Uterus (tissue), 4 donors: ENCODE measurements at places on chromosomes 4 and X.

- DNase-seq = peak; percentile 63
Measured at GRCh38 chr4:8101213-8102075, 57.2 kb downstream of the ABLIM2 start.

- DNase-seq = no peak
Measured at GRCh38 chrX:53421772-53422085, 725 bp downstream of the SMC1A start.

DNA sequence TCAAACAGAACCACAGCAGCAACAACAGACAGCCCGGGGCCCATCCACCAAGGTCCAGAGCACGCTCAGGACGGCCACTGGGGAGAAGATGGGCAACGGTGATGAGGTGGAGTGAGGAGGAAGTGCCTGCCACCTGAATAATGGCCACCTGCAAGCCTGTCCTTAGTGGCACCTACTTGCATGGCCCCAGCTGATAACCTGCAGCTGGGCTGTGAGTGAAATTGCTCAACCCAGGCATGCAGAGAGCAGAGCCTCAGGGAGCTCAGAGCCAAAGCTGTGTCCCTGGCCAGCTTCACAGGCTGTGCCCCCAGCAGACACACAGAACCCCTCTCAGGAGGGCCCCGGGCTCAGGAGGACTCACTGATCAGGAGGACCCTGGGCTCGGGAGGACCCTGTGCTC is 102.4 kb upstream of the ADRA2C start:
- no peak for DNase-seq

- no peak for DNase-seq
Measured at GRCh38 chr4:7344636-7345155, 90.0 kb downstream of the PSAPL1 start.

- DNase-seq = no peak
Measured at GRCh38 chr4:82667761-82668480, 106.1 kb upstream of the TMEM150C start.

DNA sequence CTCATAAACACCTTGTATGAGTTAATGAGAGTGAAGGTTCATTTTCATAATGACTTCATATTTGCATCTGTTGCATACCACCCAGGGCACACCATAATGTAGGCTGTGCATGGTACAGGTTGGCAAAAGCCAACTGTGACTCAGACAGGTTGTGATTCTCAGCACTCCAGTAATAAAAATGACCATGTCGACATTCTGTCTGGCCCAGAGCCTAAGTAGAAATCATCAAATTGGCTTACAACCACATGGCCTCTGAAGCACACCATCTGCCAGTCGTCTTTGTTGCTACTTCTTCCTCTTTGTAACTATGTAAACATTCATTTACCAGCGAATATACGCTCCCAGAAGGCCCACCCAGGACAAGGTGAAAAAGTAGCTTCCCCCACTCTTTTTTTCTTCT is 459.5 kb downstream of the GASK1B start:
- peak; percentile 31 for DNase-seq

DNA sequence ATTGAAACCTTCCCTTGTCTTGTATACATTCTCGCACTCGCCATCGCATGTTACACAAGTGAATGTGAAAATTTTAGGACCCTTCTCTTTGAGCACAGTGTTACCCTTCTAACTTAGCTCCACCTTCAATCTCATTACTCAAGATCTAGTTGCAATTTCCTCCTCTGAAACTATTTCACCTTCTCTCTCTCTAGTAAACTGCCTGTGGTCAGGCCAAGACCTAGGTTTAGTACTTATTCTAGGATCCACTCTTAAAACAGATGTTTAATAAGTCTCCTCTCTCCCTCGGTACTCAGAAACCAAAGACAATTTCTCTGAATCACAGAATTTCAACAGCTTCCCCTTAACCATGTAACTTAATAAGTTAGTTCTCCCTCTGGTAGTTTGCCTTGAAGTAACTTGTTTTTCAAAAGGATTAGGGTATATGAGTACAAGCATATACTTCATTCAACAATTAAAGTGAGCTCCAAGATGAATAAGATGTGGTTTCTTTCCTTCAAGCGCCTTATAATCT is 156.0 kb downstream of the SH3KBP1 start:
- DNase-seq = no peak

DNA sequence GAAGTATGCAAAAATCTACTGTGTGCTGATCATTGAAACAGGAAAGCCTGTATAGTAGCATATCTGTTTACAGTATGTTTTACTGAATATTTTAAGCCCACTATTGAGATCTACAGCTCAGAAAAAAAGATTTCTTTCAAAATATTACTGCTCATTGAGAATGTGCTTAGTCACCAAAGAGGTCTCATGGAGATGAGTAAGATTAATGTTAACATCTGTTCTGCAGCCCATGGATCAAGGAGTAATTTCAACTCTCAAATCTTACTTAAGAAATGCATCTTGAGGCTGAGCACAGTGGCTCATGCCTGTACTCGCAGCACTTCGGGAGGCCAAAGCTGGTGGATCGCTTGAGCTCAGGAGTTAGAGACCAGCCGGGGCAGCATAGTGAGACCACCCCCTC is 3.3 kb downstream of the RNF4 start:
- no peak for DNase-seq

DNA sequence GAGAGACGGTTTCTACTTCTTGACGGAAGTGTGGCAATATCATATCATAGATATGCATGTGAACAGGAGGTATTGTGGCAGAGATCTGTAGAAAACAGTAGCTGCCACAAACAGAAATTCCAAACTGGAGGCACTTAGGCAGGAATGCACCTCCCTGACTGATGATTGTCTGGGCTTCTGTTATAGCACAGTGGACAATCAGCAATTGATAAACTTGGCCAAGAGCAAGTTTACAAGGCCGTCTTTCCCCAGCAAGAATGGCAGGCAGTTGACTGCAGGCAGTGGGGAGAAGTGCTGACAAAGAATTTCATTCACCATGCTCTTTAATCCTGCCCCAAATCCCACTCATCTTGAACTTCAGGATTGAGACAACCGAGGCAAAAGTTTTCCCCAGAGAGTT is 114.4 kb upstream of the STOX2 start:
- no peak for DNase-seq

GRCh38 chr4:26323821-26324220 is 3.0 kb downstream of the RBPJ start:
- no peak for DNase-seq

DNA sequence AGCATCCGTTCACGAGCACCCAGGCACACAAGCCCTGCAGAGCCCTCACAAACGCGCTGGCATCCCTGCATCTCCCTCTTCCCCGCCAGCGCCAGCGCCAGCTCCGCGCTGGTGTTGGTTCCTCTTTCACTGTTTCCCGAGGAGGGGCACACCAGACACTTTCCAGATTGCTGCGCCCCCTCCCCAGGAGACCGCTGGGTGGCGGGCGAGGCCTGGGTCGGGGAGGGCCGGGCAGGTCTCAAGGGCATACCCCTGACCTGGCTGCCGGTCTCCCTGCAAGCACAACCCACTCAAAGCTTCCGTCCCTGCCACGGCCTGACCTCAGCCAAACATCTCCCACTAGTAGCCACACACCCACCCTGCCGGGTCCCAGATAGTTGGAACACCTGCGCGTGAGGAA is 2.2 kb upstream of the NKX1-1 start:
- DNase-seq = no peak

- no peak for DNase-seq
Measured at GRCh38 chr4:143405075-143405730, 68.5 kb downstream of the GAB1 start.

DNA sequence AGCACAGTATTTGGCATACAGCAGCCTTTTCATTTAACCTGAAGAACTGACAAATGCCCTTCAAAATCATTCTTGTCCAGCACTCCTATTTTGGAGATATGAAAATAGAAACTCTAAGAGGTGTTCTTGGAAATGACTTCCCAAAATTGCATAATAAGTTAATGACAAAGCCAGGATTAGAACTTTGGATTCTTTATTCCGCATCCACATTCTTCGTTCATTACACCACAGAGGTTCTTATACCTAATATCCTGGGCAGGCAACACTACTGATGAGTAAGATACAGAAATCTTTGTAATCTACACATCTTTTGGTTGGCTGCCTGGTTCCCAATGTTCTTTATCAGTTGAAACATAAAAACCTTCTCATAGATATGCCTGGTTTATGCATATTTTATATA is 5.9 kb downstream of the COL25A1 start:
- no peak for DNase-seq

DNA sequence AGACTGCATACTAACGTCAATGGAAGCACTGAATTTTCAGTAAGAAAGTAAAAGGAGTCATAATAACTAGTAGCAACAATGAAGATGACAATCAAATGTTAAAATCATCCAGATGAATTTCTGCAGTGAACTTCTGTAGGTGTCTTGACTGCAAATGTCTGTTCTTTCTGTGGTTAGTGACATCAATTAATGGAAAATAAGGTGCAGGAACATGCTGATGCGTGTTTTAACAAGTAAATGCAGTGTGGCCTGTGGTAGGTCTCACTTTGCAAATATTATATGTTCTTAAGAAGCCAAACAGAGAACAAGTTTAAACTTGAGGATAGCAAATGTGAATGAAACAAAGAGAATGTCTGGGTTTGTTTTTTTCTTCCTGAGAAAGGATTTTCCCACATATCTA is 2.6 kb upstream of the DTHD1 start:
- no peak for DNase-seq

DNA sequence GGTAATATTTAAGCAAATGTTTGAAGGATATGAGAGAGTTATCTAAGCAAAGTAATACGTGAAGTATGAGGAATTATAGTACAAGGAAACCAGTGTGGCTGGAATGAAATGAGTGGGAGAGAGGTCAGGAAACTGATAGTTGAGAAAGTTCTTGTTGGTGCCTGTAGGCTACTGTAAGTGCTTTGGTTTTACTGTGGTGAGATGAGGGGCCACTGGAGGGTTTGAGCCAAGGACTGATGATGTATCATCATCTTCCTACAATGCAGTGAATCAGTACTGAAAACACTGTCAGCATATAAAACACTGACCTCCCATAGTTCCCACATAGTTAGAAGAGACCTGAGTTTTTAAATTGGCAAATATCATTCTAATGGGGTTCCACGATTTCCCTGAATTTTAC is 367.5 kb upstream of the CTSO start:
- DNase-seq = no peak

GRCh38 chrX:1475881-1476280 is 23.2 kb upstream of the ASMTL start:
- no peak for DNase-seq

DNA sequence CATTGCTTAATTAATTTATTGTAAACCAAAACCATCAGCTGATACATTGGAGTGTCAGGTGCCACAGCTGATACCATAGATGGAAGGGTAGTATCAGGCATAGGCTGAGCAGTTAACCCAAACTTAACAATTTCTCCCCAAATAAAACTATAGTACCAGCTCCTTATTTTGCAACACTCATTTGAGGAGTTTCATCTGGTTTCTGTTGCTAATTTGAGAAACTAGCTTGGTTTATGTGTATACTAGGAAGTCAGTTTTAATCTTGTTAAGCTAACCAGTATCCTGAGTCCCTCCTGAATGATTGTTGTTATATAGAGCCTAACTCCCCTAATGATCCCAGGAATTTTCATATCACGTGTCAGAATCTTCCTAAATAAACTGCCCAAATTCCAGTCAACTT is 12.7 kb downstream of the DCAF16 start:
- DNase-seq = no peak

DNA sequence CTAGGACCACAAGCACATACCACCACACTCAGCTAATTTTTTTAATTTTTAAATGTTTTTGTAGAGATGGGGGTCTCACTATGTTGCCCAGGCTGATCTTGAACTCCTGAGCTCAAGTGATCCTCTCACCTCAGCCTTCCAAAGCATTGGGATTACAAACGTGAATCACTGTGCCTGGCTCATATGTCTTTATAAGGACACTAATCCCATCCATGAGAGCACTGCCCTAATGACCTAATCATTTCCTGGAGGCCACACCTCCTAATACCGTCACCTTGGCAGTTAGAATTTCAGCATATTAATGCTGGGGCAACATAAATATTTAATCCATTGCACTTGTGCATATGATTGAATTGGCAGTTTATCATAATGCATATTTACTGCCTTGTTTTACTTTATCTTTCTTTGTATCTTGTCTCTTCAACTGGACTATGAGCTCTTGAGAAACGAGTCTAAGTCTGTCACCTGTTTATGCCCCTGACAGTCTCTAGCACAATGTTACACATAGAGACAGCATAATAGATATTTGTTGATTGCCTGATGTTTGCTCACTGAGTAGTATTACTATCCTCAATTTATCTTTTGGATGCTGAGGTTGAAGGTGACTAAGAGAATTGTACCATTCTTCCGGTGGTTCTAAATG is 172.0 kb downstream of the AASDH start:
- DNase-seq = no peak

GRCh38 chrX:149641835-149642234 is 10.2 kb upstream of the TMEM185A start:
- DNase-seq = no peak

GRCh38 chr4:26322346-26322745 is 1.5 kb downstream of the RBPJ start:
- DNase-seq = no peak

- no peak for DNase-seq
Measured at GRCh38 chrX:70001269-70001668, 48.5 kb downstream of the AWAT2 start.

GRCh38 chr4:185142564-185142911 is 528 bp upstream of the SLC25A4 start:
- DNase-seq = no peak

DNA sequence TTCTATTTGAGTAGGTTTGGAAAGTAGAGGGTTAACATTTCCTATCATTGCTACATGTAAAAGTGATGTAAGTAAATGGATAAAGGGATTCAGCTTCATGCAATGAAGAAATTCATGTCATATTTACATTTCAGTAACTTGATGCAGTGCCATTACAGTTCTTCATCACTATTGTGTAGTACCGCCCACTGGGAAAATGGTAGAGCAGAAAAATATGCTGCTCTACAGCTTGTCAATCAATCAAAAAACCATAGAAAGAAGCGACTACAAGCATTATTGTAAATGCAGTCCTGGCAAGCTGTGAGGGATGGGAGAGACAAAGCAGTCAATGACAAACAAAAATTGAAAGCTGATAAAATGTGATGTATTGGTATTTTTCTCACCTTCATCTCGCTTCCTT is 1597.9 kb downstream of the RPA4 start:
- DNase-seq = no peak

GRCh38 chr4:176444741-176445140 is 125.0 kb downstream of the SPCS3 start:
- DNase-seq = no peak

- peak; percentile 57 for DNase-seq
Measured at GRCh38 chr4:158670975-158671664, 567 bp downstream of the C4orf46 start.

DNA sequence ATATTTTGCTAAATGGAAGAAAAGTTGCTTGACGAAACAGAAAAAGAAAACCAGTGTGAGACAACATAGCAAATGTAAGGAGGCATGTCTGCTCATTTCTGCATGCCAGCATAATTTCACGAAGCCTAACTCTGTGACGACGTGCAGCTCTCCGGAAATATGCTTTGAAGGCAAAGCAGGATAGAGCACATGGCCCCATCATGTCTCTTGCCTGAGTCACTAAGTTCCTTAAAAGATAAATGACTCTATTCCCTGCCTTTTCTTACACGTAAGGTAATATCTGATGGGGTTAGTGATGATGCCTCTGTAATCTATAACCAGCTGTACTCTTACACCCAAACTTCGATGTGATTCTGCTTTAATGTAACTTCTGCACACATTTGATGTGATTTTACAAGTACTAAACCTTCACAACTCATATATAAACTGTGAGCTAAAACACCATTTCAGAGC is 64.5 kb downstream of the ANXA3 start:
- DNase-seq = no peak

- no peak for DNase-seq
Measured at GRCh38 chrX:24643116-24643515, 4.0 kb downstream of the PCYT1B start.

GRCh38 chr4:126687655-126688358 is 945.0 kb upstream of the INTU start:
- no peak for DNase-seq
